Stimulated activated CD4-positive, alpha-beta T cell treated with anti-CD3 and anti-CD28 coated beads, Interleukin-1b, Interleukin-23, amount 100 ng/mL, for 1 hour (primary cell): ENCODE measurements at places on chromosomes 2 and 18.

DNA sequence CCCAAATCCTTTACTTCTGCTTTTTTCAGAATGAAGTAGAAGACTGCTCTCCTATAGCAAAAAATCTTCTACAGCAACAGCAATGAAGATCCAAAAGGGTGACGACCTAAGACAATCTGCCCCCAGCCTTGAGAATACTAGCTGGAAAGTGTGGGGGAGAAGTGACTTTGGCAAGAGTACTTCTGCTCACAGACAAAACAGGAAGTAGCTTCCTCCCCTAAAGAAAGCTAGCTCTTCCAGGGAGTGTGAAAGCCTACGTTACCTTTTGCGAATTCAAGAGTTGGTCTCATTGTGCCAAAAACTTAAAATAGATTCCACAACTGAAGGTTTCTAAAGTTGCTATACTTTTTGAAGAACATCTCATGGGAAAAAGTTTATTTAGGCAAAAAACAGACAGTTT is 1069.2 kb upstream of the CHAC2 start:
- no peak for DNase-seq

DNA sequence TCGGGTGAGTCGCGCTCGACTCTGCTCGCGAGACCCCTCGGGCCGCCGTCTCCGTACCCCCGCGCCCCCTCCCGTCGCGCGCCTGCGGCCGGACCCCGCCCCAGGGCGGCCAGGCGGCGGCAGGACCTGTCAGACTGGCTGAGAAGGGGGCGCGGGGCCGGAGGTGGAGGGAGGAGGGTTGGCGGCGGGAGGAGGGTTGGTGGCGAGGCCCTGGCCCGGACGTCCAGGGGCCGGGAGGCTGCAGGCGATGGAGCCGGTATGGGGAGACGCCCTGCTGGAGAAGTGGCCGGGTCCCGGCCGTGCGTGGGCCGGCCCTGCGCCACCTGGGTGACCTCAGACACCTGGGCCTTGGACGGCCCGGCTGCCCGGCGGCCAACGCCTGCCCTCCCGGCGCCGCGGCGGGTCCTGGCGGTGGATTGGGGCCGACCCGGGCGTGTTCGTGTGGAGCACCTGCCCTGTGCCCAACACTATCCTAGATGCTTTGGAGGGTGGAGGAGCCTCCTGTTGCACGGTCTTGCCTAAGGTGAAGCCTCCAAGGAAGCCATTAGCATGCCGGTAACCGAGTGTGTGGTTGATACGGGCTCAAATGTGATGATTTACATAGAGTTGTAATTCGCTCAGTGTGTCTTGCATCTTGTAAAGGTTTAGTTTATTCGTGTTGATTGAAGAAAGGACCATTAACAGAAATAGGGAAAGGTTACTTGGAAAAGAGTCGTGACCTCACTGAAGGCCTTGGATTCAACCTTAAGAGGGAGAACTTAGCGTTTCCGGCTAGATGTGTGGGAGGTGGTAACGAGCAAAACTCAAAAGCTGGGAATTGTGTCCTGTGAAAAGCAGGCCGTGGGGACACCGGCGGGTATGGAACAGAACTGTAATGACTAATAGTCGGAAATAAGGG is 550 bp downstream of the MYL12B start:
- DNase-seq: no peak

DNA sequence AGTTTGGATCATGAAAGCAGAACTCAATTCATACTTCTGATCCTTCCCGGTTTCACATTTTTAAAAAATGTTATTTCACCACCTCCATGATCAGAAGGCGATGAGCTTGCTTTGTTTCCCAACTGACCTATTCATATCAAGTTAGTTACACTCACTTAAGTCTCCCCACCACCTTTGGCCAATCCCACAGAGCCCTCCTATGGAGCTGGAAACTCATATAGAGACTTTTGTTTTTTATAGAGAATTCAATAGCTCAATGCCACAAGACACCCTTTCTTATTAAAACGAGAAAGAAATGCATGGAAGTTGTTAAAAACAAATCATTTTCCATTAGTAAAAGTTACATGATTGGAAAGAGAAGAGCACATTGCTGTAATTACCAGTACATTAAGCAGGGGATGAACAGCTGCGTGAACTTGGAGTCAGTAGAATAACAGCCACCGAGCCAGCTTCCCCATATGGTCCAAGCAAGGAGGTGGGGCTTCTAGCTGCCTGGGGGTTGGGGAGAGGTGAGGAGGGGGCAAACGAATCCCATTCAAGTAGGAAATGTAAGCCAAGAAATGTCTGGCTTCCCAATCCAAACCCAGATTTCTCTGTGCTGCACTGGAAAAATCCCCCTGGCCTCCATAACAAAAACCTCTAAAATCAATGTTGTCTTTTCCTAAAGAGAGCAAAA is 614.5 kb downstream of the IRS1 start:
- no peak for DNase-seq

DNA sequence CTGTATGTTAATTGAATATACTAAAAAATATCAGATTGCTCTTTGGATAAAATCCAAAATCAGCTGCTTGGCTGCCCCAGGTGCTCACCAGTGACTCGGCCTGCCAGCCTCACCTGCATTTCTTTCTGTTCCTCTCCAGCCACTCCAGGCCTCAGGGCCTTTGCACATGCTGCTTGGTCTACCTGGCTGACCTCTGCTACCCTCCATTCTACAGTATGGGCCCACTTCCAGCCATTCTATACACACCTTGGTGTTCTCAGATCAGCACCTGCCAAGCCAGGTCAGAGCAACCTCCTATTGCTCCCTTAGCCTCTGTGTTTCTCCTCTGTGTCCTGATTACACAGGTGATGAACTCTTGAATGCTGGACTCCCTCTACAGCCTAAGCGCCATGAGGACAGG is 106.6 kb upstream of the TWIST2 start:
- DNase-seq: no peak

GRCh38 chr18:523561-523960 is 23.1 kb upstream of the COLEC12 start:
- no peak for DNase-seq

DNA sequence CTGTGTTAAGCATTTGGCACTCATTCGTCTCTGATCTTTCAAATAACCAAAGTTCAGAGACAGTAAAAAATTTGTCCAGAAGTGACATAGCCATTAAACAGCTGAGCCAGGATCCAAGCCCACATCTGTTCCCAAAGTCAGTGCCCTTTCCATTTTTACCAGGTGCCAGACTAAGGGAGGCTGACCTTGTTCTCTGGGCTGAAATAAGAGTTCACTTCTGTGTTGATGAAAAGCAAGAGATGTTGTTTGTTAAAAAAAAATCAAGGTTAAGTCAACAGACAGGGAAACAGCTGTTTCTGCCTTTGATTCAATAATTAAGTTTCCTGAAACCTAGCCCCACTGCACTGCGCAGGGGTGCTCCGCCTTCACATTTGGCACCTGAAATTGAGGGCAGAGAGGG is 117.1 kb downstream of the PRKRA start:
- DNase-seq: no peak

DNA sequence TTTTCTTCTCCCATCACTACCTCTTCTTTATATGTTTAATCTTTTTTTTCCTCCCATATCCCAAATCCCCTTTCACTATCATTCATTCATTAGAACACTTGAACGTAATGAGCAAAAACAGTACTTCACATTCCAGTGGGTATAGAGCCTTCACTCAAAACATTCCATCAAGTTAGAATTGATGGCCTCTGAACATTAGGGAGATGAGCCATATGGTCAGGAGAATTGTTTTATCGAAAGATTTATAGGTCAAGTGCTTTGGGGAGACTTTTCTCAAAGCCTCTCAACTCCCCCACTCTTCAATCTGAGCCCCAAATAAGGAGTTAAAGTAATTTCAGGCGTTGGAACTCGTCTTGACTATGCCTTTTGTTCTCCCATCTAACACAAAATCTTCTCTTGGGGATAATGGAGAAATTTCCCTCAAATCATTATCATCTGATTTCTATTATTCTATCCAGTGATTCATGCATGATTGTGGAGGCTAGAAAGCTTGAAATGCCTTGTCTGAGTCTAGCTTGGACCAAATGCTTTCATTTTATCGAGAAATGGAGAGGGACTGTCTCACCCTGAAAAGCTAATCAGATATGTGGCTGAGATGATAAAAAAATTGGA is 79.2 kb downstream of the KIAA2012 start:
- DNase-seq: no peak
